Mesothelial cell of epicardium (in vitro differentiated cells): ENCODE measurements at places on chromosomes 1 and 21. TPM values are rescaled to one million over a fixed set of nuclear protein-coding genes. Genes with fewer than 3 reads are reported as not detected.

IL10 gene
- total RNA-seq, result not detected in 3 replicates

PRELP gene
- total RNA-seq, result 2.8 to 3.3 TPM (median 3.2 TPM) in 3 replicates

EXTL1 gene
- total RNA-seq, result 6.9 to 8.2 TPM (median 7.1 TPM) in 3 replicates

FMOD gene
- 77.3 to 86.0 TPM (median 82.1 TPM) in 3 replicates for total RNA-seq

CENPF gene
- total RNA-seq, result 54.3 to 58.1 TPM (median 56.4 TPM) in 3 replicates

SLC22A15 gene
- total RNA-seq, result 9.7 to 10.1 TPM (median 9.9 TPM) in 3 replicates

TFF2 gene
- not detected in 3 replicates for total RNA-seq

C1orf232 gene
- total RNA-seq, result not detected in 3 replicates

HSD3B1 gene
- total RNA-seq, result not detected in 3 replicates

DNA sequence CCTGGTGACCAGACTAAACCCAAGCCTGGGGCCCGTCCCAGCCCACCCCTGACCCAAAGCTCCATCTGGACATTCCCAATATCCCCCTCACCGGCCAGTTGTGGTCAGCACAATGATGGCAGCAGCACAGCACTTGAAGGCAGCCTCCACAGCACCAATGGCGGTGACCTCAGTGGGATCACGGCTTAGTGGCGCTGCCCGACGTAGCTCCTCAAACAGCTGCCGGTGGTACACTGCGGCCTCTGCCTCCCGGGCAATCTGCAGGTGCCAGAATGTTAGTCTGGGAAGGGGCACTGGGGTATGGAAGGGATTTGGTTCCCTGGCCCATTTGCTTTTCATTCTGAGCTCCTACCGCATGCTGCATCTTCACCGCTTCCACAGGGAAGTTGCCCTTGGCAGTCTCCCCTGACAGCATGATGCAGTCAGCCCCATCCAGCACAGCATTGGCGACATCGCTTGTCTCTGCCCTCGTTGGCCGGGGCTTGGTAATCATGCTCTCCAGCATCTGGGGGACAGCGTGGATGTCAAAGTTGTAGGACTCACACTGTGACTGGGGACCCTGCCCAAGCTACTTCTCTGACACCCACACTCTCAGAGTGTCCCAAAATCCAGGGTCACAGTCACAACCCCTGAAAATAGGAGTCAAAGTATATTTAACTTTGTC lies 8.0 kb downstream of the PKLR start:
- no peak overlapping the region for H3K27ac ChIP-seq
- peaks cover 5% of the 10 kb centered on the region for H3K27me3 ChIP-seq
- H3K4me1 ChIP-seq, result peaks cover 13% of the 10 kb centered on the region
- peaks cover 8% of the 10 kb centered on the region for H3K36me3 ChIP-seq
- H3K4me3 ChIP-seq, result no peak overlapping the region
- DNase-seq, result no peak

DNA sequence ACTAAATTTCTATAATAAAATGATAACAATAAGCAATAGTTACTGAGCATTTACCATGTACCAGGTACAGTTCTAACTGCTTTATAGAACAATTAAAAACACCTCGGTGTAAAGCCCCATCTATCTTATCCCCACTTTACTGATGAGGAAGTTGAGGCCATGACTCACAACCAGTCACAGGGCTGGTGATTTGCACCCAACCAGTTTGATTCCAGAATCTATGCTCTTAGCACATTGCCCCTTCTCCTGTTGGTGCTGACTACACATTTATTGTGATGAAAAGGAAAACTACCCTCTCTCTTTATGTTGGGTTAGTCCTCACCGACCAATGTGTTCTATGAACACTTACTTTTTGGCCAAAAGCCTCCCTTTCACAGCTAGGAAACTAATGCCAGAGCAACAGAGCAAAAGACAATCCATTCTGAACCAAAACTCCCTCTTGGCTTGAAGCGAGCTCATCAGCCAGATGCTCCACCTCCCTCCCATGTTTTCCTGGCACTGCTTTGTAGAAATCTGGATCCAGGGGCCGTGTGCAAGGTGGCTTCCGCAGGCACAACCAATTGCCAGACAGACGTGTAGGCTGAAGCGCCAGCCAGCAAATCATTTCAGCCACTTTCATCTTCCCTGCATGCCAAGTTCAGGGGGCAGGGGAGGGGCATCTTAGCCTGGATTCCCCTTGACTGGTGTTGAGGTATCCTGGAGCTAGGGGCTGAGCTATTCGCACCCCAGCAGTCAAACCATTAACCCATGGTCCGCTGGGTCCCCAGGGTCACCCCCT lies 32.0 kb upstream of the SLC30A1 start:
- H3K27ac ChIP-seq, result no peak overlapping the region
- H3K36me3 ChIP-seq, result no peaks in the 10 kb centered on the region
- DNase-seq, result no peak
- no peak overlapping the region for H3K4me3 ChIP-seq

GRCh38 chr1:47554082-47554481 lies 116.2 kb downstream of the FOXD2 start:
- no peak overlapping the region for H3K4me3 ChIP-seq
- no peak for DNase-seq
- no peak overlapping the region for H3K27ac ChIP-seq
- no peaks in the 10 kb centered on the region for H3K36me3 ChIP-seq
- peaks cover 61% of the 10 kb centered on the region for H3K27me3 ChIP-seq
- peaks cover 12% of the 10 kb centered on the region for H3K4me1 ChIP-seq

GRCh38 chr1:55358581-55358980 lies 143.4 kb upstream of the USP24 start:
- no peak overlapping the region for H3K27ac ChIP-seq
- no peak for DNase-seq
- no peaks in the 10 kb centered on the region for H3K27me3 ChIP-seq
- H3K4me1 ChIP-seq, result peaks cover 2% of the 10 kb centered on the region
- H3K4me3 ChIP-seq, result no peak overlapping the region

- no peaks in the 10 kb centered on the region for H3K36me3 ChIP-seq
- H3K4me3 ChIP-seq, result no peak overlapping the region
- peaks cover 8% of the 10 kb centered on the region for H3K27me3 ChIP-seq
Observed at GRCh38 chr21:32800056-32800455, 28.5 kb upstream of the PAXBP1 start.

DNA sequence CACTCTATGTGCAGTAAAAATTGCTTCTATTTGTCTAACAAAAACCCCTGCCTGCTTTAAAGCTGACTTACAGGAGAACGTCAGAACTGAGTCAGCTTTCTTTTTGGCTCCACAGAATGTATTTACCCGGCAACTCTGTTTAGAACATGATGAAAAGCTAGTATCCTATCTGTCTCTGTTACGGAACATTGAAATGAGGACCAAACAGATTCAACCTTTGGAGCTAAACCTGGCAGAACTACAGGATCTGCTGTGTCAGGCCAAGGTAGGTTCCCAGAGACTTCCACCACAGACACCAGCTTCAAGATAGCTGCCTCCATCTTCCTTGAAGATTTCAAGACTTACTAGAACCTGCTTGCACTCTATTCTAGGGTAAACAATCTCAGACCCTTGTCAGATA lies 132.6 kb downstream of the MACF1 start:
- no peak overlapping the region for H3K4me3 ChIP-seq
- peaks cover 7% of the 10 kb centered on the region for H3K4me1 ChIP-seq
- H3K36me3 ChIP-seq, result peaks cover 34% of the 10 kb centered on the region
- no peaks in the 10 kb centered on the region for H3K27me3 ChIP-seq

- peaks cover 45% of the 10 kb centered on the region for H3K27me3 ChIP-seq
- H3K4me3 ChIP-seq, result no peak overlapping the region
- no peak overlapping the region for H3K27ac ChIP-seq
- H3K36me3 ChIP-seq, result no peaks in the 10 kb centered on the region
- H3K4me1 ChIP-seq, result peaks cover 11% of the 10 kb centered on the region
Observed at GRCh38 chr1:111747947-111748346, 7.8 kb upstream of the DDX20 start.

DNA sequence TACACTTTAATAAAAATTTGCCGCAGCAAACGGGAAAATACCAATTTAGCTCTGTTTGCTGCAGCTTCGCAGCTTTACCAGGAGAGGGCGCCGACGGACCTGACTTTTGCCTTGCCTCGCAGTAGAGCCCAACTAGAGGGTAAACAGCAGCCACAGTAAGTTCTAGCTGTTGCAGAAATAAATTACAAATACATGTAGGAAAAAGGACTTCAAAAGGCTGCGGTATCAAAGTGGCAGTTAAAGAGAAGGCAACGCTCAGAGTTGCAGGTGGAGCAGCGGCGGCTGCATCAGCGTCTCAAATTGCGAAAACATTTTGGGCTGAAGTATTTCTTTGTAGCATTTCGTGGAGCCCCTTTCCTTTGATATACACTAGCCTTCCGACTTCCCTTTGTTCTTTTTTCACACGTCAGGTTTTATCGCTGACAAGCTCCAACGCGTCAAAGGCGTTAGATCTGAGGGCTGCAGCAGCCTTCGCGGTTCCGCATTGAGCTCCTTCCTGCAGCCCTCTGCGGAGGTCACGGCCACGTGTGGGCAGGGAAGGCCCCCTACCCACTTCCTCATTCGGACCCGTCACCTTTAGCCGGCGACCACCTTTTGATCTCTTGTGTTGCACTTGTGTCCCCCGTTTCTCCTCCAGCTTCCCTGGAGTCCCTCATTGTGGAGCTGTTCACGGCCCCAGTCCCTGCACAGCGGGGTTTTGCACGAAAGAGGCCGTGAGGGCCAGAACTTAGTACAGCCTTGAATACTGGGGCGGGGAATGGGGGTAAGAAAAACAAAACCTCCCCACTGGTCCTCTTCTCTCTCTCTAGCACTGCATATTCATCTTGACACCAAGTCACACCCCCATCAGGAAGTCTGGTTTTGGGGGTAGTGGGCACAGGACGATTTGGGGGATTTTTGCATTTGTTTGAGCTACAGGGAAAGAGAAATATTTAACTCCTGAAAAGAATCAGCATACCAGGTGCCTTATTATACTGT lies 72.8 kb downstream of the S1PR1 start:
- DNase-seq, result peak; percentile 68
- H3K27ac ChIP-seq, result no peak overlapping the region
- no peaks in the 10 kb centered on the region for H3K36me3 ChIP-seq
- peaks cover 34% of the 10 kb centered on the region for H3K4me1 ChIP-seq
- peak overlapping the region; percentile 76 for H3K4me3 ChIP-seq
- H3K27me3 ChIP-seq, result peaks cover 44% of the 10 kb centered on the region

DNA sequence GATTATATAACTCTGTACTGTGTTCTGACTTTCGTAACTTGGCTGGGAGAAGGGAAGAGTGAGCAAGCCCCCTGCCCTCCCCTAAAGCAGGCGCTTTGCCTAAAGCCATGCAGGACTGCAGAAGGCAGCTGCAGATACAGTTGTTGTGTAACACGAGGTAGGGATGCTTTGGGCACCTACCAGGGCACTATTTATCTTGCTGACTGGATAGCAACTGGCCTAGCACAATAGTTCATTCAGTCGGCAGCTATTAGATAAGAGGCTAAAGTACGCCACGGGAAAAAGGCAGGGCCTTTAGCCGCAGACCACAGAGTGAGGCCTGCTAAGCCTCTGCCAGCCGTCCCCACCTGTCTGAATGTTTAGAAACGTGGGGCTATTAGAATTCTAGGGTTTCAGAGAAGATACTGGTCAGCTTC lies 80.9 kb downstream of the TTC3 start:
- H3K4me1 ChIP-seq, result peaks cover 26% of the 10 kb centered on the region
- no peak for DNase-seq
- peak overlapping the region; percentile 94 for H3K27ac ChIP-seq
- H3K4me3 ChIP-seq, result peak overlapping the region; percentile 3

DNA sequence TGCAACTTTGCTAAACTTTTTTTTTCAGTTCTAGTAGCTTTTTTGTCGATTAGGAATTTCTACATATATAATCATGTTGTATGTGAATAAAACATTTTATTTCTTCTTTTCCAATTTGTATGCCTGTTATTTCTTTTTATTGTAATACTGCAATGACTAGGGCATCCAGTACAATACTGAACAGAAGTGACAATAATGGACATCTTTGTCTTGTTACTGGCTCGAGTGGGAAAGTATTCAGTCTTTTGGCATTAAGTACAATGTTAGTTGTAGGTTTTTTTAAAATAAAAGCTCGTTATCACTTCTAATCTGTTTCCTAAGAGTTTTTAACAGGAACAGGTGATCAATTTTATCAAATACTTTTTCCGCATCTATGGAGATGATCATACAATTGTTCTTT lies 9.8 kb downstream of the STPG1 start:
- H3K27me3 ChIP-seq, result no peaks in the 10 kb centered on the region
- no peak for DNase-seq
- H3K4me1 ChIP-seq, result no peaks in the 10 kb centered on the region
- no peak overlapping the region for H3K4me3 ChIP-seq
- no peak overlapping the region for H3K27ac ChIP-seq

- no peaks in the 10 kb centered on the region for H3K36me3 ChIP-seq
- H3K27ac ChIP-seq, result no peak overlapping the region
- no peaks in the 10 kb centered on the region for H3K4me1 ChIP-seq
- H3K27me3 ChIP-seq, result peaks cover 84% of the 10 kb centered on the region
- peak; percentile 81 for DNase-seq
Observed at GRCh38 chr1:36553591-36554322, 71.0 kb upstream of the CSF3R start.

DNA sequence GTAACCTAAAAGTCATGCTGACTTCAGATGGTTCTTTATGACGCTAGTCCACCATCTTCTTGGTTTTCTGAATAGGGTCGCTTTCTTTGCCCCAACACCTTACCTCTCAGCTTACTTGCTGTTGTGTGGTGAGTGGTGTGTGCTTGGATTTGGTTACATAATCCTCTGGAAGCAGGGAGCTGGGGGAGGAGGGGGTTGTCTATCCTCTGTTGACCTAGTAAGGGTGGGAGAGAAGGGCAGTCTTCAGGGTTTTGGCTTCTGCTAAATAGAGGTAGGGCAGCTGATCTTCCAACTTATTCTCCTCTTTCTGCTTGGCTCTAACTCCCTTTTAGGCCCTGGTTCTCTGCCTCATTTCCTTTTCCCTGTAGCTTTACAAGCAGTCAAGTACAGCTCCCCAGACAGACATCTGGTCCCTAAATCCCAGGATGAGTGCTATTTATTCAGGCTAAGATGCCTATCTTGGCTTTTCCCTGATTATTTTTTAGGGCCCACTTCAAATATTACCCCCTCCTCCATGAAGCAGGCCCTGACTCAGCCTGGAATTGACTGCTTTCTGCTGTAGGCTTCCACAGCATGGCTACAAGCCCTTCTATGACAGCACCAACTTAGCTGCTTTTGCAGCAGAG lies 6.4 kb upstream of the REN start:
- H3K27me3 ChIP-seq, result peaks cover 1% of the 10 kb centered on the region
- H3K27ac ChIP-seq, result peak overlapping the region; percentile 15
- H3K4me3 ChIP-seq, result no peak overlapping the region
- DNase-seq, result no peak
- H3K4me1 ChIP-seq, result peaks cover 7% of the 10 kb centered on the region

GRCh38 chr1:17627239-17628052 lies 87.9 kb downstream of the ARHGEF10L start:
- no peak overlapping the region for H3K4me3 ChIP-seq
- no peaks in the 10 kb centered on the region for H3K27me3 ChIP-seq
- H3K36me3 ChIP-seq, result peaks cover 7% of the 10 kb centered on the region
- no peak overlapping the region for H3K27ac ChIP-seq
- H3K4me1 ChIP-seq, result no peaks in the 10 kb centered on the region

DNA sequence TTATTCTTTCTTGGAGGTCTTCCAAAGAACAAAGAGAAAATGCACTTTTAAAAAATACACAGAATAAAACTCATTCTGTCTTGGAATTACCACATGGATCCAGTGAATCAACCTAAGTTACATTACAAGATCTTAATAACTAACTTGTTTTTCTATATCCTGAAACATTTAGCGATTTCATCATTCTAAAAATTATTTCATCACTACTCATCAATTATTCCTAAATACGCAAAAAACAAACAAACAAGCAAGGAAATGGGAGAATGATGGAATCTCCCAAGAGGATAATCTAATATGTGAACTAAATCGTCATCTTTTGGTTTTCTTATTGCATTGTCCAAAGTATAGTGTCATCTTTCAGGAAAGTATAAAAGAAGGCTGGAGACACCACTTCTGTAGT lies 38.5 kb upstream of the GNG4 start:
- DNase-seq, result no peak
- H3K36me3 ChIP-seq, result peaks cover 3% of the 10 kb centered on the region
- H3K4me3 ChIP-seq, result no peak overlapping the region
- H3K27me3 ChIP-seq, result no peaks in the 10 kb centered on the region
- H3K4me1 ChIP-seq, result no peaks in the 10 kb centered on the region
